ENCODE measurements at places on chromosomes 5 and 9. TPM values are rescaled to one million over a fixed set of nuclear protein-coding genes. Genes with fewer than 3 reads are reported as not detected.

ZNF658 gene
- 2.7 TPM for total RNA-seq

TRPM3 gene
- total RNA-seq, result not detected

DROSHA gene
- 48.5 TPM for total RNA-seq

GABRA6 gene
- not detected for total RNA-seq

TMOD1 gene
- 0.08 TPM for total RNA-seq

PCDHA12 gene
- total RNA-seq, result 0.96 TPM

EPB41L4B gene
- 11.0 TPM for total RNA-seq

CORO2A gene
- 7.8 TPM for total RNA-seq

LCN15 gene
- total RNA-seq, result not detected

EFNA5 gene
- 24.6 TPM for total RNA-seq

ZNF454 gene
- 5.8 TPM for total RNA-seq

HINT1 gene
- 370 TPM for total RNA-seq

Data from kidney epithelial cell (primary cell).